T-helper 2 cell (primary cell): ENCODE measurements at places on chromosomes 16 and 17.

GRCh38 chr16:81599034-81599744, 154.6 kb downstream of the CMIP start:
- no peak for DNase-seq

- DNase-seq: no peak
These were observed 2.6 kb downstream of the ARHGAP17 start for GRCh38 chr16:25012525-25012991.

- DNase-seq: no peak
These were observed 127.0 kb upstream of the NACA2 start for GRCh38 chr17:61718022-61718421.

- no peak for DNase-seq
These were observed 7.9 kb downstream of the ACLY start for GRCh38 chr17:41910701-41911391.

DNA sequence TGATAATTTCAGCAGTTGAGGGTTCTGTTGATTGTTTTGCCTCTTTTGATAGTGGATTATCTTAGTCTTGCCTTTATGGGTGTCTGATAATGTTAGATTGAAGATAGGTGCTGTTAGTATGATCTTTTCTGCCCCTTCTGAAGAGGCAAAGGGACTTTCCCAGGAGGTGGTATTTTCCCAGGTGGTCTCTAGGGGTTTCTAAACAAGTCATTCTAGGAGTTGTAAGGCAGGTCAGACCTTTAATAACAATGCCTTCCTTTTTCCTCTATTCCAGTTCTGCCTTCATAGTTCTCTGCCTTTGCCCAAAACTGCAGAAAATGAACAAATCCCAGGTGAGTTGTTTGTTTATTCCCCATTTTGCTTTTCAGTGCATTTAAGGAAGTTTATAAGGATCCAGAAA, 4.3 kb downstream of the ZFP1 start:
- DNase-seq: no peak

GRCh38 chr16:7921345-7921744, 588.7 kb downstream of the RBFOX1 start:
- no peak for DNase-seq

GRCh38 chr17:69050999-69051775, 9.5 kb downstream of the ABCA9 start:
- no peak for DNase-seq

- DNase-seq: no peak
These were observed 418.0 kb upstream of the PSMD7 start for GRCh38 chr16:73878611-73879010.

- no peak for DNase-seq
These were observed 10.0 kb downstream of the PITPNC1 start for GRCh38 chr17:67386965-67387551.

- no peak for DNase-seq
These were observed 32.5 kb downstream of the HOXB1 start for GRCh38 chr17:48498164-48498850.

DNA sequence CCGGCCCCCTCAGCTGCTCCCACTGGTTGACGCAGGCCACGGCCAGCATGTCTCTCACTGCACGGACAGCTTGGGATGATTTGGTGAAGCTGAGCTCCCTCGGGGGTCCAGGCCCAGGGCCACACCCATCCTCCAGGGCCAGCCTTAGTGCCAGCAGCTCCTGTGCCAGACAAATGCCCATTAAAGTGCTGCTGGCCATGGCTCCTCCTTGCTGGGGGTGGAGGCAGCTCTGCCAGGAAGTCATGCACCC, 2.5 kb downstream of the TRIM47 start:
- no peak for DNase-seq

DNA sequence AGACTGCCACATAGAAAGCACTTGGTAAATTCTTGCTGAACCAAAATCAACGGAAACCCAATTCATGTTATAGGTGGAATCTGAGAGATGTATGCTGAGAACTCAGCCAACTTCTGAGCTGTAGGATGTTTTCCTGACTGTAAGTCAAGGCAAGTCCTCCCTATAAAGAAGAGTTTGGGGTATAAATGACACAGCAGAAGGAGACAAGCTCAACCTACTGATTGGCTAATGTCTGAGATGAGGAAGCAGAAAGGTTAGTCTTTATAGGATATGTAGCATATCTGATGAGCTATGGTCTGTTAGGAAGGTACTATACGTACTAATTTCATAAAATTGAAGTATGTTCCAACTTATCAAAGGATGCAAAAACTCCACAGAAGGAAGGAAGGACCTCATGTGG, 99.5 kb downstream of the XYLT1 start:
- DNase-seq: no peak

GRCh38 chr16:6946802-6947201, 385.8 kb upstream of the RBFOX1 start:
- DNase-seq: no peak

DNA sequence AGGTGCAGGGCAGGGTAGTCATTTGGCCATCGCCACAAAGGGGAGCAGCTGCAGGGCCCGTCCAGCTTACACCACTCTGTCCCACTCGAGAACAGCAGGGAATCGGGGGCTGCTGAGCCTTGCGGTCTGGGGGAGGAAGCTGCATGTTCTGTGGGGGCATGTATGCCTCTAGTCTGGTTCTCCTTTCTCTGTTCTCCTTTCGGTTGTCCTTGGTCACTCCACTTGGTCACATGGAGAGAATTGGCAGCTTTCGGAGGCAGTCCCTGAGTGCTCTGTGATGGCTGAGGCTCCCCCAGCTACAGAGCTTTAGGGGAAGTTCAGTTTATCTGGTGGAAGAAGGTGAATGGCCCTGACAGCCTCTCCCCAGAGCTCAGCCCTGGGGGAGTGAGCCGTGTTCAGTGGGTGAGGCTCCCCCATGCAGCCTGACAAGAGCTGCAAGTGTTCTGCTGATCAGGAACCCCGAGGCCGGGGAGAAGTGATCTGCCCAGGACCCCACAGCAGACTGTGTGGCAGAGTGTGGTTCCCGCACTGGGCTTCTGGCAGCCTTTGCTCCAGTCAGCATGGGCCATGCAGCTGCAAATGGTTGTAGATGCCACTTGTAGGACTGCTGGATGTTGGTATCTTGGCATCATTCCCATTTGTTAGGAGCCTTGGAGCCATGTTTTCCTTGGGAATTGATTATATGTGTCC, 22.3 kb upstream of the SMPD3 start:
- no peak for DNase-seq

DNA sequence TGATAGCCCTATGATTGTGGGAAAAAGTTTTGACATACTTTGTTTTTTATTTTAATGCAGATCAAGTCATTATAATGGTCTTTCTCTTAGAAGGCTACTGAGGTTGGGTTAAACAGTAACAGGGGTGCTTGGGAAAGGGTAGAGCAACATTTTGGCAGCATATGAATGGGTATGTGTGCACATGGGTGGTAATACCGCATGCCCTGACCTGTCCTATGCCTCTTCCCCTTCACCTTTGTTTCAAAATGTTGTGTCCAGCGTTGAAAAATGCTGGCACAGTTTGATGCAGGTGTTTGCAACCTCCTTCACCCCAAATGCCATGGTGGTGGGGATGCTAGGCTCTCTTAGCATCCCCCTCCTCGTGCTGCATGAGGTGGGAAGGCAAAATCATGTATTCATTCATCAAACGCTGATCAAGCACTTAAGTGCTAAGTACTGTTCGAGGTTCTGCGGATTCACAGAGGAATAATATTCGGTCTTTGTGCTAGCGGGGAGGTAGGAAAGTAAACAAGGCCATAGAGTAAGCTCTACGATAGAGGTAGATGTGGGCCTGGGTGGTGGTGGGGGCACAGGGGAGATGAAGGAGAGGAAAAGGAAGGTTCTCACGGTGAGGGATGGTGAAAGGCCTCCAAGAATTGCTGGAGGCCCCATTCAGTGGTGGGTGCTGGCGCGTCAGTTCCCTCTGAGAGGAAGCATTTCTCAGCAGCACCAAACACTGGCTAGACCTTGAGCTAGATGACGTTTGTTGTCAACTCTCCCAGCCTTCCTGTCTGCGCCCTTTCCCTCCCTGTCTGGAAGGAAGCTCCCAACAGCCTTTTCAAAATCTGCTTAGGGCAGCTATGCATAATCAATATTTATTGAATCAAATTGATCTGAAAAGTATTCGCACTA, 13.3 kb upstream of the MARCHF10 start:
- no peak for DNase-seq

GRCh38 chr17:83159204-83160049, 80.0 kb downstream of the METRNL start:
- DNase-seq: no peak

DNA sequence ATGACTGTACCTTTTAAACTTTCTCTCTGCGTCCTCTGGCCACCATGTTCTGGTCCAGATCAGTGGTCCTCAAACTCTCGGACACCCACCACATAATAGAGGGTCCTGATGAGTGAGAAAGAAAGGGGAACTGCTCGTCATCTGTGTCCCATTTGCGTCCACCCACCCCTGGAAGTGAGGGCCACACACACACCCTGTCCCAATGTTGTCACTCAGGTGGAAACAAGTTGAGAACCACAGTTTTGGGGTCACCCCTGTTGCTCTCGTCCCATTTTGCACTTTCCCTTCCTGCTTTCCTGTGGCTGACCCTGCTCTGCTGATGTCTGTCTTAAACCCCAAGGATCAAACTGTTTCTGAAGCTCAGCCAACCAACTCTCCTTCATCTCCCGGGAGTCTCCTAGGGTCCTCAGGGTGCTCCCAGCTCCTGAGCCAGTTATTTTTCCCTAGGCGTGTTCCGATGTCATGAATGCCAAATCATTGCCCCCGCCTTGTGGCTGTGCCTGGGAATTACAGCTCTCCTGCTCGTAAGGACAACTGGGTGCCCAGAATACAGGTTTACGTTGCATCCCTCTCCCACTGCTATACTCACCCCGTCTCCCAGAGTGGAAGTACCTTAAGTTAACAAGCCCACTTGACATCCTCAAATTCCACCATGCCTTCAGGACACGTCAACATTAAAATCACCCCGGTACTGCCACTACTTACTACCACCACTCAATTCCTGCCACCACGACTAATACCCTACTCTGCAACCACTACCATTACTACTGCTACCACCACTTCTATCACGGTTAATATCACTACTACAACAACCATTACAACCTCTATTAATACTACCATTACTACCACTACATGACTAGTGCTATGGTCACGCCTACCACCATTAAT, 26.0 kb upstream of the HNF1B start:
- DNase-seq: no peak

GRCh38 chr16:53565296-53565863, 62.4 kb upstream of the AKTIP start:
- DNase-seq: no peak

GRCh38 chr16:53080345-53081031, 25.7 kb downstream of the CHD9 start:
- no peak for DNase-seq

- DNase-seq: no peak
These were observed 8.0 kb downstream of the CFAP20 start for GRCh38 chr16:58121132-58121531.

DNA sequence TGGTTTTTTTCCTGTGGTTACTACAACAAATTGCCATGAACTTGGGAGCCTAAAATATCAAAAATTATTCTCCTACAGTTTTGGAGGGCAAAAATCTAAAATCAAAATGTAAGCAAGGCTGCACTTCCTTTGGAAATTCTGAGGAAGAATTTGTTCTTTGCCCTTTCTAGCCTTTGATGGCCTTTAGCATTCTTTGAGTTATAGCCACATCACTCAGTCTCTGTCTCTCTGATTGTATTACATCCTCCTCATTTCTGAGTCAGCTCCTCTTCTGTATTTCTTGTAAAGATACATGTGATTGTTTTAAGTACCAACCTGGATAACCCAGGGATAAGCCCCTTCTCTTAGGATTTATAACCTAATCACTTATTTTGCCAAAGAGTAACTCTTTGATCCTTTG, 282.0 kb downstream of the BCAS3 start:
- DNase-seq: no peak

GRCh38 chr16:85617948-85618347, 4.8 kb downstream of the GSE1 start:
- DNase-seq: no peak

- DNase-seq: no peak
These were observed 9.9 kb downstream of the C17orf100 start for GRCh38 chr17:6661464-6661848.

- no peak for DNase-seq
These were observed 220.0 kb downstream of the IRX3 start for GRCh38 chr16:54066451-54067105.

DNA sequence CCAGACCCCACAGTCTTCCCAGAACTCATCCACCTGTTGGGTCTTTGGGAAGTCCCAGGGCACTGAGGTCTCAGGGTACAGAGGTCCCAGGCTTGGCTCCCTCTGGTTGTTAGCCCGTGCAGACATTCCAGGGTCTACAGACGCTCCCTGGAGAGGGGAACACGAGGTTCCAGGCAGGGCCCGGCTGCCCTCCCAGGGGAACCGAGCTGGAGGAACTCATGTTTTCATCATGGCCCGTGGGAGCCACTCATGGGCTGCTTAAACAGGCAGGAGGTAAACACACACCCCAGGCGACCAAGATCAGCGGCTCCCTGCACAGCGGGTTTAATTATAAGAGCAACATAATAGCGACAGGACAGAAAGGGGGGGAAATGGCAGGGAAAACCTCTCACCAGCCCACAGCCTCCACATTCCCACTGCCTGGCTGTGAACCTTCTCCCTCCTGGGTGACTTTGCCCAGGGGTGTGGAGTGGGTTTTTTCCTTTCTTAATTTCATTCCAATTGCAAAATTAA, 36.5 kb downstream of the TRARG1 start:
- no peak for DNase-seq

DNA sequence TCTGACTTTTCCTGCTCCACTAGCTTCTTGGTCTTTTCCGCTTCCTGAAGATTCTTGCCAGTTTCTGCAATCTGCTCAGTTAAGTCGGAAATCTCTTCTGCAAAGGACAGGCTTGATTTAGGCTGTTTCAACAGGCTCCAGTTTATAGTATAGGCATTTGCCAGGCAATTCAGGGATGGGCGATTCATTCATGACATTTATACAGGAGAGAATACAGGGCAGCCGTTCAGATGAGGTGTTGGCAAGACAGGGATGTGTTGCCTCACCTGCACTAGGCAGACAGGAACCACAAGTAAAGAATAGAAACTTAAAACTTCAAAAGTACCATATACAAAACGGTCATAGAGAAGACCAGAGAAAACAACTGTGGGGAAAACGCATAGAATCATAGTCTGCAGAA, 61.7 kb downstream of the MYH13 start:
- DNase-seq: no peak

DNA sequence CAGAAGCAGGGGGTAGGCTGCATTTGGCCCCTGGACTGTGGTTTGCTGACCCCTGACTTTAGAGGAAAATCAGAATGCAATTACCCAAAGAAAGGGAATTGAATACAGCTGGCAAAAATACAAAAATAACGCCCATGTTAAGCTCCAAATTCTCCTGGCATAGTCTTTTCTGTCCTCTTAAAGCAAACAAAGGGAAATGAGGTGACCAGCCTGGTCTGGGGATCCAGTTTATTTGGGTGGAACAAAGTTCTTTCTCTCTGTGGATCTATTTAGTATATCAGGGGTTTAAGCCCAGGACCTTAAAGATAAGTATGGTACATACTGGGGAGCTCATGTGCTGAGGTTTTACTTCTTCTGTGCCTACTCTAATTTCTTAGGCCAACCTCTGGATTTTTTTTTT, 23.5 kb downstream of the DNAJA2 start:
- no peak for DNase-seq

GRCh38 chr16:14641926-14642325, 9.2 kb downstream of the BFAR start:
- no peak for DNase-seq

GRCh38 chr17:82287868-82288801, 14.6 kb upstream of the CSNK1D start:
- DNase-seq: no peak
